ENCODE measurements at places on chromosomes 7 and 10.

DNA sequence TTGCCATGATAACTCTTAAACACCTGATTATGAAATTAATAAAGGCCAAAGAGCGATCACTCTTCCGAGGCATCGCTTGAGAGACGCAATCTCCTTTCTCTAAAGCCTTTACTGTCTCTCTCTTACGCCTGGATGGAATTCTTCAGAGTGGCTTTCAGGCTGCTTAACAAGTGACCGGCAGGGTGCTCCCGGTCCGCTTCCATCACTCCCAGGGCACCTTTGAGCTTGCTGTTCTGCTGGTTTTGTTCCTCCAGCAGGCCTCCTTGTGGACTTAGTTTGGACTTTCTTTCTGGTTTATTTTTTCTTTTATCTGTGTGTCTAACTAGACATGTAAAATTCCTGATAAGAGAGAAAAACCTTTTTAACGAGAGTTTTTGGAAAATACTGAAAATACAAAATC lies 60.9 kb downstream of the MRPL32 start:
- DNase-seq, result no peak

DNA sequence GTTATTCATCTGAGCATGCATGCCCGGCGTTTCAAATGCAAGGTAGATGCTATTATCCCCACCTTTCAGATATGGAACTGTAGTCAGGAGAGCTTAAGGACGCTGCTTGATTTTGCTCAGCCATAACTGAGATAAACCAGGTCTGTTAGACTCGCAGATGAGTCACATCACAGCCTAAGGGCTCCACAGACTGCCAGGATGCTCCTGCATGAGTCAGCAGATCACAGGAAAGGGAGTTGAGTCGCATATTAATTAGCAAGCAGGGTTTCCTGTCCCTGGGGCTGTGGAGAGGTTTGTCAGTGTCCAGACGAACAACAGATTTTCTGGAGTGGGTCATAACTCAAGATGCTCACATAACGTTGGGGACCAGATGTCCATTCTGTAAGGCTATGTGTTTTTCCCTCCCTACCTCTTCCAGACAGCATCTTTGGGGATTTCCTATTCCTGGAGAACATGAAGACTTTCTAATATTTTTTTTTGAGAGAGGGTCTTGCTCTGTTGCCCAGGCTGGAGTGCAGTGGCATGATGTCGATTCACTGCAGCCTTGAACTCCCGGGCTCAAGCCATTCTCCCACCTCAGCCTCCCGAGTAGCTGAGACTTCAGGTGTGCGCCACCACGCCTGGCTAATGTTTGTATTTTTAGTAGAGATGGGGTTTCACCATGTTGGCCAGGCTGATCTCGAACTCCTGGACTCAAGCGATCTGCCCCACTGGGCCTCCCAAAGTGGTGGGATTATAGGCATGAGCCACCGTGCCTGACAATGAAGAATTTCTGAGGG lies 36.7 kb downstream of the PFKFB3 start:
- DNase-seq, result peak; percentile 98

DNA sequence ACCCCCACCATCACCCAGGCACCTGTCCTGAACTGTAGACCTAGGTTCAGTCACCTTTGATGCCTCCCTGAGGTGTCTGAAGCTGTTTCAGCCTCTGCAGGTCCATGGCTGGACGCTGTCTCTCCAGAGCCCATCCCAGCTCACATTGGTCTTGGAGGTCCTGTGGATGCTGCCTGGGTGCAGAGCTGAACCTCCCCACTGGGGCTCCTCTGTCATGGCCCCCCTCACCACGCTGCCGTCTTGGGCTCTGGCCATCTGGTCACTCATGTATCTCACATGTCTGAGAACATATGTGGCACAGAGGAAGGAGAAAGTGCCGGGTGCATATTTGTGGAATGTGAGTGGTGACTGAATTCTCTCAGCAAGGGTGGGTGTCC lies 108.9 kb downstream of the NKX6-2 start:
- no peak for DNase-seq

GRCh38 chr7:155733582-155734444 lies 78.5 kb downstream of the SHH start:
- DNase-seq, result no peak

DNA sequence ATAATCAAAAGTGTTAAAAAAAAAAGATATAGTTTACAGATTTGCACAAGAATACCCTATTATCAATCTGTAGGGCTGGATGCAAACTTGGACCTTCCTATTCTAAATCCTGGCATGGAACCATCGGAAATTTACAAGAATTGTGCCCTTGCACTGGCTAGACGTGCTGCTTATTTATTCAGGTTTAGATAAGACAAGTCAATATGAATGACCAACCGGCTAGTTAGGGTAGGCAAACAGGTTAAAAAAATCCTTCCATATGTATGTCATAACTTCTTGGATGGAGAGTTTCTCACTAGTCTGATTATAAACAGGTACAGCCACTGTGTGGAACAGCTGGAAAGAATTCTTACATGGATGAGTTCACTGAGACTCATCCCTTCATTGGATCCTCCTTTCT lies 41.4 kb downstream of the PKD1L1 start:
- DNase-seq, result no peak

DNA sequence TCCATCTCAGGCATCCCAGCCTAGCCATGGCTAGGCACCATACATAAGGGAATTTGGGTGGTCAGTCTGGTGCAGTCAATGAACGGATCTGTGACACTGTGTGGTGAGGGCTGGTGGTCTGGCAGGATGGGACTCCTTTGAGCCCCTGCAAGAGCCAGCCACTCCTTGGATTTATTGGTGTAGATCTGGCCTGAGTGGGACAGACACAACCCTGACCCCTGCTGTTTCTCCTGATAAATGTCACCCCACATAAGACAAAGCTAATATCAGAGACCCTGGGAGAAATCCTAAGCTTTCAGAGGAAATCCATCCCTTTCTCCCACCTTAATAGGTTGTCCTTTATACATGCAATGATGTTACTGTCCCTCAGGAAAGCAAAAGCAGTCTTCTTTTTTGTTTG lies 2.3 kb downstream of the FBXO24 start:
- DNase-seq, result peak; percentile 47

DNA sequence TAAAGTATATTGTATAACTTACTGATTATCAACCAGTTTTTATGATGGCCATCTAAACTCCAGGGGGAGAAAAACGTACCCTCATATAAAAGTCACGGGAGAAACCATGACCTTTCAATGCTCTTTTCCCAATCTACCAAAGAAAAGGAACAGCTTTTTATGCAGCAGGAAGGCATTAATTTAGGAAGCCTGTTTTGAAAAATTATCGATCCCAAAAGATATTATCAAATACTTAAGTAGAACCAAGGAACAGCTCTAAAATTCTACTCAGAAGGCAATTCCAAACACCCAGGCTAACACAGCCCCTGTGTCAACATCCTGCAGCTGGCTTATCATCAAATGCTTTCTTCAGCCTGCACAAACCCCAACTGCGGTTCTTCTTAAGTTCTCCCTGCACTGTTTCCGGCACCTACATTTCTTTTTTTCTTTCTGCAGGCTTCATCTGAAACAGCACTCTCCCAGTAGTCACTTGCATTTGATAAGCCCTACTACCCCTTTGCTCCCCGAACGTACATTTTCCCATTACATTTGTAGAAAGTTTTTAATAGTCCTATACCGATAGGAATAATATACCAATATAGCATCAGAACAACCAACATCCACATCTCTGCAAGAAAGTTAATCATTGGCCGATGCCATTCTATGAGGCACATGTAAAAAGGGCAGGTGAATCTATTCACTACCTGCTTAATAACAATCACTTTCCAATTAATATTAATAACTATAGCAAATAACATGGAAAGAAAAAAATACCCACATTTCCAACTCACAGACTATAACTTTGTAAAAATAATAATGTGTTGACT lies 47.9 kb downstream of the PIP4K2A start:
- DNase-seq, result no peak

- no peak for DNase-seq
These were observed 55.1 kb downstream of the FAM53B start for GRCh38 chr10:124688889-124689670.

DNA sequence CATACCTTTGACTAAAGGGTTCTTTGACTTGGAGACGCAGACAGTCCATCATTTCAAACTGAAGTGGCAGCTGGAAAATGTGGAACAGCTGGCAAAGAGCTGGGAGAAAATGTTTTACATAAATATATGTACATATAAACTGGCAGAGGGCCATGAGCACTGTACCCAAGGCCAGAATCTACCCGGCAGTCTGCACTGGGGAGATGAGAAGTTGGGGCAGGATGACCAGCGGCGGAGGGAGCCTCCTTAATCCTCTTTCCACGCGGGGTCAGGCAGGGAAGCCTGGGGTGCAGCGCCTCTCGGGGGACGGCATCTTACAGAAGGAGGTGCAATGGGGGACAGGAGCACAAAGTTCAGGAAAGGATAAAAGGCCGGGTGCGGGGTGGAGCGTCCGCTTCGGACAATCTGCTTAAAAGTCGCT lies 1.3 kb downstream of the GLI3 start:
- DNase-seq, result no peak

GRCh38 chr7:100071018-100071723 lies 10.4 kb downstream of the ZNF3 start:
- no peak for DNase-seq

- DNase-seq, result no peak
These were observed 48.8 kb downstream of the SEMA3C start for GRCh38 chr7:80869821-80870751.

DNA sequence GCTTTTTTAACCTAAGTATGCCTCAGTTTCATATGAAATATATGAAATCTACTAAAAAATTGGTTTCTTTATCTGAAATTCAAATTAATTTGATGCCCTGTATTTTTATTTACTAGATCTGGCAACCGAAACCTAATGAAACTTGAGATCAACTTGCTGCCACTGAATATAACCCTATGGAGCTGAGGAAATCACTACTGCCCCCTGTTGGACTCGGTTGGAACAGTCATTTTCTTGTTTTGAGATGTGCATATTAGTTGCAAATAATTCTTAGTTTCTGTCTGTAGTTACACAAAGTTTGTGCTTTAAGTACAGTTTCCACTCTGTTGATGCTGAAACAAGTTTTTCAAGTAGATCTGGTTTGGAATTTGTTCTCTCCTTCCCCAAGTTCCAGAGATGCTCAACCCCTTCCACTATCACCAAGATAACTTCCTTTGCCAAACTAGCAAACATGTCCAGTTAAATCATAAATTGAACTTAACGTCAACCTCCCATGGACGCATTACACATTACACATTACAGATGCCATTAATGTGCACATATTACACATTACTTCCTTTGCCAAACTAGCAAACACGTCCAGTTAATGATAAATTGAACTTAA lies 22.2 kb upstream of the EXOC4 start:
- peak; percentile 66 for DNase-seq

DNA sequence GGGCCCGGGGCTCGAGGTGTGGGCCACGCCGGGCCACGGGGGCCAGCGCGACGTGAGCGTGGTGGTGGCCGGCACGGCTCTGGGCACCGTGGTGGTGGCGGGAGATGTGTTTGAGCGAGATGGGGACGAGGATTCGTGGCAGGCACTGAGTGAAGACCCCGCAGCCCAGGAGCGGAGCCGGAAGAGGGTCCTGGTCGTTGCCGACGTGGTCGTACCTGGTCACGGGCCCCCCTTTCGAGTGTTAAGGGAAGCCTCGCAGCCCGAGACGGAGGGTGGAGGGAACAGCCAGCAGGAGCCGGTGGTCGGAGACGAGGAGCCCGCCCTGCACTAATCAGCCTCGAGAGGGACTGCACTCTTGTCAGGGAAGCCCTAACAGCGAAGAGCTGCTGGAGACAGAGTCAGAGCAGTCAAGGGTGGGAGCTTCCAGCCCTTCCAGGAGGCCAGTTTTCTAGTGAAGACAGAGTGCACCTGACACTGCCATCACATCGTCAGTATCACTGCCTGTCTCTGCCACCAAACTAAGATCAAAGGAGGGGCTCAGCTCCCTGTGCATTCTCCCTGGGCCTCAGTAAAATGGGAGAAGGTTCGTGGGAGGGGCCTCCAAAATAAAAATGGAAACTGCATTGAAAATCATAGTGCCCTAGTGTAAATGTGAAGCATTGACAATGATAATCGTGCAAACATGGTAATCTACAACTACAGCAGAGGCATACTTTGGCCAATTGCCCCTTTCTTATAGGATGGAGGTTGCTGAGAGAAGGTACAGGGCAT lies 1.3 kb downstream of the MBLAC1 start:
- DNase-seq, result no peak

GRCh38 chr10:84397735-84398144 lies 69.4 kb downstream of the CCSER2 start:
- no peak for DNase-seq

- DNase-seq, result no peak
These were observed 55.5 kb downstream of the ZNF783 start for GRCh38 chr7:149317496-149317895.

DNA sequence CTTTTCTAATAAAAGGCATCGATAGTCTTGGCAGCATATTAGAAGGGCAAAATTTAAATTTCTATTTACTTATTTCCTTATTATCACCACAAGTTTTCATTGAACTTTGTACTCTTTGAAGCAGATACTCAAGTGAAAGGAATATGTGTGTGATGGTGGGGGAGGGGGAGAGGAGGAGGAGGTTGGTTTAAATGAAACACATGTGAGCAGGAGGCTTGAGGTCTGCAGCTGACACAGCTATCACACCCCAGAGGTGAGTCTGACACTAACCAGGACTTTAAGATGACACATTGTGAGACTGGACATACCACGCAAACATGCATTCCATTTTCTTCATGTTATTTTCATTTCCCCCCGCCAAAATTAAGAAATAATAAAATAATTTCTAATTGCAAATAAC lies 63.3 kb downstream of the CTTNBP2 start:
- DNase-seq, result no peak

All from fibroblast of mammary gland (primary cell).